ENCODE measurements at places on chromosomes 2 and 18.

- DNase-seq: no peak
Measured at GRCh38 chr18:75185460-75185859, 23.5 kb downstream of the PTGR3 start.

DNA sequence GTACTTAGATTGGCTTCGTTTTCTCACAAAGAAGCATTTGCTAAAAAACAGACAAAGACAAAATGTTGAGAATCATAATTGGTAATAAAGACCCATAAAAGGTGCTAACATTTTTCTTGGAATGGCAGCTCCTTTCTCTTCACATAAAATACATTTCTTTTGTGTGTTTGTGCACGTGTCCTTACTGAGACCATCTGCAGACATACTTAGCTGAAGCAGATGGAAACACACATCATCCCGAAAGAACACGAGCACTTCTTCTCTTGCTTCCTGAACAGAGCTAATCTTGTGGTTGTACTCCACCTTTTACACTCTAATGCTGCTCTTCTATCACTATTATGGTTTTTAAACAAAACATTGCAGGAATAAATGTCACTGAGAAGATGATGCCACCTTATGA lies 142.5 kb downstream of the SPHKAP start:
- no peak for DNase-seq

DNA sequence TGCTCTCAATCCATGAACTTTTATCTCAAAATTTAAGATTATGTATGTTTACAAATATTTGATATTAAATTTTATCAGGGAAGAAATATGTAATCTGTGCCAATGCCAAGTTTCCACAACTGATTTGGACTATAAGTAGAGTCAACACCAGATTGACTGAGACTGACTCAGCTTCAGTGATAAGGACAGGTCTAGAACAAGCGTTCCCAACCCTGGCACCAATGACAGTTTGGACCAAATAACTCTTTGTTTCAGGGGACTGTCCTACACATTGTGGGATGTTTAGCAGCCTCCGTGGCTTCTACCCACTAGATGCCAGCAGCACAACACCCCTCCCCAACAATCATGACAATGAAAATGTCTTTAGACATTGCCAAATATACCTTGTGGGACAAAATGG lies 165.3 kb downstream of the THADA start:
- DNase-seq: no peak

- DNase-seq: peak; percentile 38
Measured at GRCh38 chr2:111534910-111535352, 349.1 kb downstream of the ANAPC1 start.

GRCh38 chr18:8976606-8977005 lies 125.9 kb upstream of the NDUFV2 start:
- DNase-seq: no peak

DNA sequence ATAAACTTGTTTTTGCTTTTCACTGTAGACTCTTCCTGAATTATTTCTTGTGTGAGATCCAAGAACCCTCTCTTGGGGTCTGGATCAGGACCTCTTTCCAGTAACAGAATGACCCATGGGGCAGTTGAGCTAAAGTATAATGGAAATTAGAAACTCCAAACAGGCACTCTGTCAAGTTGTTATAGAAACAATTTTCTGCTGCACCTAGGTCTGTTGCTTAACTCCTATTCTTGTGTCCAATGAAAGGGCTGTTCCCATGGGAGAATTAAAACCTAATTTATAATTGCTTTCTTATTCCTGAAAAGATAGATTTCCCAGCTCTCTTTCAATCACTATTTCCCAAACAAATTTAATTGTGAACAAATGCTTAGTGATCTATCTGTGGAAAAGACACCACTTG lies 1341.3 kb upstream of the PIK3C3 start:
- DNase-seq: no peak

DNA sequence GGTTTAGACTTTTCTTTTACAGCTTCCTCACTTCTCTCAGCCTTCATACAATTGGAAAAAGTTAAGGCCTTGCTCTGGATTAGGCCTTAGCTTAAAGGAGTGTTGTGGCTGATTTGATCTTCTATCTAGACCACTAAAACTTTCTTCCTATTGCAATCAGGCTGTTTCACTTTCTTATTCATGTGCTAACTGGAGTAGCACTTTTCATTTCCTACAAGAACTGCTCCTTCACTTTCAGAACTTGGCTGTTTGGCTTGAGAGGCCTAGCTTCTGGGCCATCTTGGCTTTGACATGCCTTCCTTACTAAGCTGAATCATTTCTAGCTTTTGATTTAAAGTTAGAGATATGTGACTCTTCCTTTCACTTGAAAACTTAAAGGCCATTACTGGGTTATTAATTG lies 114.3 kb downstream of the ARHGEF4 start:
- DNase-seq: no peak

DNA sequence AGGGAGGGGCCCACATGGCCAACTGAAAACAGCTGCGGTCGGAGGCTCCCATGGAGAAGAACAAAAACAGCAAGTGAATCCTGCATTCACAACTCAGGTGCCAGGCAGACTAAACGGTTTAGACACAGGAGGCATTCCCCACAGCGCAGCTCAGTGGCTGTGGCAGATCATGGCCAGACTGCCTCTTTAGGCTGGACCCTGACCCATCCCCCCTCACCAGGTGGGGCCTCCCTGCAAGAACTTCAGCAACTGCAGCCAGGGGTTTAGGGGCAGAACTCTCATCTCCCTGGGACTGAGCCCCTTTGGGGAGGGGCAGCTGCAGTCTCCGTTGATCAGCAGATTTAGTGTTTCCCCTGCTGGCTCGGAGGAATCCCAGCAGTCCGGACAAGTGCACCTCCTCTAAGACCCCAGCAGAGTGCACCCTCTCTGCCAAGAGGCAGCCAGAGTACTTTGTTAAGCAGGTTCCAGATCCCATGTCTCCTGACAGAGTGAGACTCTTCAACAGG lies 346.7 kb downstream of the SS18 start:
- DNase-seq: no peak

DNA sequence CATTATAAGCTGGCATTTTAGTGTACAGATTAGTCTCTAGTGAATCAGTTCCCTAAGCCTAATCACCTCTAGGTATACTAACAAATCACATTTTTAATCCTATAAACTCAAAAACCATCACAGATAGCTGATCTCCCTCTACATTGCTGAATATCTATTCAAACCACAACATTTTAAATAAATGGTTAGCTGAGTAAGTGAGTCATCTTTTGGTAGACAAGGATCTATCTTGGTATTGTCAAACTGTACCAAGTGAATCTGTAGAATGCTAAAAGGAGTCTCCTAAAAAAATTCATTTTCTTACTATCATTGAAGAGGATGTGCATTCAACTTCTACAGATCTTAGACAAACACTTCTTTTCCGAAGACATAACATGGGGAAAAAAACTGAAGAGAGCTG lies 40.7 kb downstream of the INO80D start:
- no peak for DNase-seq

DNA sequence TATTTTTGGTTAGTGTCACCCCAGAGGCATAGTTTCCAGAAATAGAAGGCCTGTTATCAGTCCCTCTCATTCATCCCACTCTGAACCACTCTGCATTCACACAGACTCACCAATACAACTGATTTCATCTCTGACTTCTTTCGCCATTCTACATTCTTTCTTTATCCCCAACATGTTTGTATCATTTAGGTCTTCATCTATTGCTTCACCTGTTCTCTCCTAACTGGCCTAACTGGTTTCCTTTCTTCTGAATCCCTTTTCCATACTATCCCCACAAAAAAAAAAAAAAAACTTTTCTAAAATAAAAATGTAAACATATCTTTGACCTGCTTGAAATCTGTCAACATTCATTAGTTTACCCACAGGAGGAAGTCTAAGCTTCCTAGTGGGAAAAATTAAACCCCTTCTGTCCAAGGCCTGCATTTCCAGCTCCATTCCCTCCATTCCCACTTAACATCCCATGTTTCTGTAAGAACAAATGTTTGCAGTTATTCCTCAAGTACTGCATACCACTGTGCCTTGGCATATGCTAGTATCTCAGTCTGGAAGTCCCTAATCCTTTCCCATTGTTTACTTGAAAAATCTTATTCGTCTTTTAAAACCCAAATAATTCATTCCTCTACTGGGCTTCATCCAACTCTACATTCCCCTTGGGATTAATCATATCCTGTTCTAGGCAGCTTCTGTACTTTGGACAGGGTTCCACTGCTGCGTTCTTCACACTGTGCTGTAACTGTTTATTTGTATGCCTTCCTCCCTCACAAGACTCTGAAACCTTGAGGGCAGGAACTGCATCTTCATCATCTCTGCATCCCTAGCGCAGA lies 68.5 kb downstream of the FIGN start:
- no peak for DNase-seq

- no peak for DNase-seq
Measured at GRCh38 chr2:100482741-100483140, 12.5 kb downstream of the NMS start.

GRCh38 chr2:222912117-222912516 lies 51.3 kb downstream of the ACSL3 start:
- DNase-seq: peak; percentile 12

- no peak for DNase-seq
Measured at GRCh38 chr2:194086129-194086528, 1570.9 kb upstream of the SLC39A10 start.

GRCh38 chr2:55901941-55902340 lies 21.6 kb downstream of the EFEMP1 start:
- no peak for DNase-seq

GRCh38 chr2:4175343-4175742 lies 472.0 kb downstream of the DCDC2C start:
- no peak for DNase-seq

DNA sequence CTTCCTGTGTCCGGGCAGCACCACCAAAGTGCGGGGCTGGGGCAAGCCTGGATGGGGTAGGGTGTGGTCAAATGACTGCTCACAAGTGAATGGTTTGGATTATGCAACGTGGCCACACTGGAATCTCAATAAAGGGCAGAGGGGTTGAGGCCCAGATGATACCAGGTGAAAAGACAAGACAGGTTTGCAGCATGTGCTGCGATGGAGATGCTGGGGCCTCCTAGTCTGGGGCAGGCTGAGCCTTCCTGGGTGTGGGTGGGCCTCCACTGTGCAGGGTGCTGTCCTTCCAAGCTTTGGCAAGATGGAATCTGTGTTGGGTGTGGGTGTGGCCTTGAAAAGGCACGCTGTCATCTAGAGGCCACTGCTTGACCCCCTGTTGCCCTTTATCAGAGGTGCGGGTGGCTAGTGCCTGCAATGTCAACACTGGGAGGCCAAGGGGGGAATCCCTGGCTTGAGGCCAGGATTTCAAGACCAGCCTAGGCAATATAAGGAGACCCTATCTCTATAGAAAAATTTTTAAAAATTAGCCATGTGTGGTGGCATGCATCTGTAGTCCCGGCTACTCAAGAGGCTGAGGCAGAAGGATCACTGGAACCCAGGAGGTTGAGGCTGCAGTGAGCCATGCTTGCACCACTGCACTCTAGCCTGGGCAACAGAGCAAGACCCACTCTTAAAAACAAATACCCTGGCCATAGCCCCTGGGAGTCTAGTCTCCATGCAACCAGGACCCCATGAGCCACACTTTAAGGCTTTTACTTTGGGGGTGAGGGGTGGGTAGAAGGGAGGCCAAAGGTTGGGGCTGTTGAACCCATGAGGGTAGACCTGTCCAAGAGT lies 13.8 kb downstream of the RRM2 start:
- DNase-seq: no peak

Measured in CD4-positive, alpha-beta T cell treated with Interleukin-10 for 1 hour (primary cell).